Spinal cord (tissue), 10 donors: ENCODE measurements at places on chromosomes 12 and 14.

GRCh38 chr12:6852651-6853354 is 853 bp downstream of the USP5 start:
- no peak for DNase-seq

DNA sequence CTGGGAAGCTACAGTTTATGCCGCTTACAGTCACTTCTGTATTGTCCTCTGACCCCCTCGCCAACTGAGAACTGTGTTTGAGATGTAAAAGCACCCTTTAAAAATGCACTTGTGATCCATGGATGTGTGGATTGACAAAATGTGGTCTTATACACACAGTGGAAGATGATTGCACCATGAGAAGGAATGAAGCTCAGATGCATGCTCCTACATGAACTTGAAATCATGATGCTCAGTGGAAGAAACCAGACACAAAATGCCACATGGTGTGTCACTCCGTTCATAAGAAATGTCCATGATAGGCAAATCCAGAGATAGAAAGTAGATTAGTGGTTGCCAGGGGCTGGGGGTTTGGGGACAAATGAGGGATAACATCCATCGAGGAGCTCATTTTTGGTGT is 58.0 kb downstream of the PITPNM2 start:
- no peak for DNase-seq

- DNase-seq, result no peak
Observed at GRCh38 chr14:70254476-70254961, 65.8 kb upstream of the SLC8A3 start.

GRCh38 chr12:130254461-130255276 is 83.0 kb upstream of the PIWIL1 start:
- no peak for DNase-seq

DNA sequence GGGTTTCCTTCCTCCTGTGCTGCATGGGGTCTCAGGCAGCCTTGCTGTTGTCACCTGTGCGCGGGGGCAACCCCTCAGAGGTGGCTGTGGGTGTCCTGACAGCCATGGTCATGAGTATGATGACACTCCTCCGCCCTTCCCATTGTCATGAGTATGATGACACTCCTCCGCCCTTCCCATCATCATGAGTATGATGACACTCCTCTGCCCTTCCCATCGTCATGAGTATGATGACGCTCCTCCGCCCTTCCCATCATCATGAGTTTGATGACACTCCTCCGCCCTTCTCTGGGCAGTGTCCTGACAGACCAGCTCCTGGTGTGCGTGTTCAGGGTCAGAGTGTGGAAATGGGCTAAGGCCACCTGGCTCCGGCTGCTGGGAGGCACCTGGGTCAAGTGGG is 40.0 kb downstream of the FBRSL1 start:
- DNase-seq, result no peak

DNA sequence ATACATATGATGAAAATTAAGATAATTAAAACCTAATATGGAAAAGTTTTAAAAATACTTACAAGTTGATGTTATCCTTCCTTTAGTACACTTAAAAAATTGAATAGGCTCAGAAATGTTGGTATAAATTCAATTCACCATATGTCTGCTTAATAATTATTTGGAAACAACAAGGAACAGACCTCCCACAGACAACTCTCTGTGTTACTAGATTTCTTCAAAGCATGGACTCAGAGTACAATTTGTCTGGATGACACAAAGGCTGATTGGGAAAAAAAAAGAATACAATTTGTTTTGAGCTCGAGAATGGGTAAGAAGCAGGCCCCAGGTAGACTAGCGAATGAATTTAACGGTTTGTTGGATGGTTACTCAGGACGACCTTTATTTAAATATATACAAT is 48.9 kb upstream of the BTG1 start:
- DNase-seq, result no peak

DNA sequence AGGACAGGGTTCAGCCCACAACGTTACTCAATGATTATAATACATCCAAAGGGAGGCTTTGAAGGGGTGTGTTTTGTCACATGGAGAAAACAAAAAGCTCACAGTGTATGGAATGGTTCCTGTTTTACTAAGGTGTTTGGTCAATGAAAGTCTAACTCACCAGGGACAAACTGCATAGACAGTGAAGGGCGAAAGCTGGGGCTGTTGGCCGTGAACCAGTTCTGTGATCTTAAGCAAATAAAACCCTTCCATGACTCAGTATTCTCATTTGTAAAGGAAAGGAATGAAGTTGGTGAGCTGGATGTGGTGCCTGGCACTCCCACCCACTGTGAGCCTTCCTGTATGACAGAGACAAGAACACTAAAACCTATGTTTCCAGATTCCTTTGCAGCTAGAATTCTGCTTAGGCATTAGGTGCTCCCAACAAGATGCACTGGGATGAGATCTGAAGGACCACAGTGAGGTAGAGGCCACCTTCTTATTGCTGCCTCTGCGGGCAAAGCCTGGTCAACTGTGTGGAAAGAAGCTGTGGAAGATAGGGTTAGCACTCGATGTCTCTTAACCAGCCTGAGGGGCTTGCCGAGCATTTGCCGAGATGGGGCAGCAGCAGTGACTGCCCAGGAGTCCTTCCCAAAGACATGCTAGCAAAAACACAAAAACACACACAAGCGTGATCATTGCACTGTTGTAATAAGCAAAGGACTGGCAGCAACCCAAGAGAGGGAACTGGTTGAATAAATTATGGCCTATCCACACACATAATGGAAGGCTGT is 48.5 kb downstream of the VCPKMT start:
- DNase-seq, result no peak

- DNase-seq, result peak; percentile 99
Observed at GRCh38 chr12:49233842-49234526, 30.9 kb upstream of the TUBA1C start.

DNA sequence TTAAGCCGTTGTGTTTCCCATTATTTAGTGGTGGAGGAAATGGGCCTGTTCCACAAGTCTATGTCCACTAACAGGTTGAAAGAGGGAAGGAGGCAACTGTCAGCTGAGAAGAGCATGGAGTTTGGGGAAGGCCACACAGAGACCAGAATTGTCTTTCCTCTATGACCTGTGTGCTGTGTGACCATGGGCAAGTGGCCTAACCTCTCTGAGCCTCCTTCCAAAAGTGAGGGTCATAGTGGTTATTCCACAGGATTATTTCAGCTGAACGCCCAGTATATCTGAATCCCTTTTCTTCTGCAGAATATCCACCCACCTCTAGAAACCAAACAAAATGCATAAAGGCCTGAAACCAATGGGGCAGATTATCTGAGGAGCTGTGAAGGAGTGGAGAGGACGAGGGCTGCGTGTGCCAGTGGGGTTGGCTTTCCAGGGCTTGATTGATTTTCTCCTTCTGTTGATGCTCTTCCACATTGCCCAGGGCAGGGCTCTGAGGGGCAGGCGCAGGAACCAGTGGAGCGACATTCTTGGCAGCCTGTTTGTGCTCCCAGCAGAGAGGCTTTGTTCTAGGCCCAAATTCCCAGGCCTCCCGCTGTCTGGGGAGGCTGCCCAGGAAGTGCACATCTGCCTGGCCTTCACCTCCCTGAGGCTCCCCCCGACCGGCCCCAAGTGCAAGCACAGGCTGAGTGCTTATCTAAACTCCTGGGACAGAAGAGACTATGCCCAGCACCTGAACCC is 452.7 kb downstream of the BCL11B start:
- peak; percentile 39 for DNase-seq

GRCh38 chr12:120039711-120040110 is 50.7 kb downstream of the BICDL1 start:
- no peak for DNase-seq

- DNase-seq, result no peak
Observed at GRCh38 chr12:94678849-94679248, 28.5 kb upstream of the TMCC3 start.

- no peak for DNase-seq
Observed at GRCh38 chr12:63382930-63383329, 231.9 kb upstream of the AVPR1A start.

GRCh38 chr14:102957222-102957621 is 34.8 kb downstream of the AMN start:
- DNase-seq, result no peak

DNA sequence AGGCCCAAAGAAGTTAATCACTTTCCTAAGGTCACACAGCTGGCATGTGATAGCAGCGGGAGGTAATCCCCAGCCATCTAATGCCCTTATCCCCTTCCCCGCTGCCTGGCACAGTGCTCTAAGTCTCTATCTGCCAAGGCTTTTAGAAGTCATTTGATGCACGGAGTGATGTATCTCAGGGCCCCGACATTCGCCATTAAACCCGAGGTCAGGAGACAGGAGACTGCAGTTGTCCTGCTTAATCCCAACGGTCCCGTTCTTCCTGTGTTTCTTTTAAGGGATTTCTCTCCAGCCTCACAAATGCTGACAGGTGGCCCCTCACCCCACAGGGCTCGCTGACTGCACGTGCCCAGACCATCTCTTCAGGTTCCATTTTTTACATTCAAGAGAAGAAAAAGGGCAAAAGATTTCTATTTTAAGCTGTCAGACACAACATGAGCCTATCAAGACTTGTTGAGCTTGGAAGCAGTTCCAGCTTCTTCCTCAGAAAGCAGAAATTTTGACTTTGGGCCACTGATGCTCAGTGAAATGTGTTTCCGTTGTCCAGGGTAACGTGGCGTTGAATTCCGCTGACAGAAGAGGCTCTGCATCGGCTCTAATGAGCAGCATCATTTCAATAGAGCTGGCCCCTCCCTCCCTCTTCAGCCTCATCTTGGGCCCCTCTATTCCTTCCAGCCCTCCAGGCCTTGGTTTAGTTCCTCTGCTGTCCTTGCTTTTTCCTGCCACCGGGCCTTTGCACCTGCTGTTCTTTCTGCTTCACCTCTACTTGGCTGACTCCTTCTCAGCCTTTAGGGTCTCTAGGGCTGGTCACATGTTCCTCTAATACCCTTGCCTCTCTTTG is 171.5 kb downstream of the CHST11 start:
- DNase-seq, result no peak

- DNase-seq, result no peak
Observed at GRCh38 chr12:84436134-84436533, 476.5 kb downstream of the SLC6A15 start.

GRCh38 chr12:54140588-54141388 is 48.0 kb downstream of the SMUG1 start:
- DNase-seq, result no peak

DNA sequence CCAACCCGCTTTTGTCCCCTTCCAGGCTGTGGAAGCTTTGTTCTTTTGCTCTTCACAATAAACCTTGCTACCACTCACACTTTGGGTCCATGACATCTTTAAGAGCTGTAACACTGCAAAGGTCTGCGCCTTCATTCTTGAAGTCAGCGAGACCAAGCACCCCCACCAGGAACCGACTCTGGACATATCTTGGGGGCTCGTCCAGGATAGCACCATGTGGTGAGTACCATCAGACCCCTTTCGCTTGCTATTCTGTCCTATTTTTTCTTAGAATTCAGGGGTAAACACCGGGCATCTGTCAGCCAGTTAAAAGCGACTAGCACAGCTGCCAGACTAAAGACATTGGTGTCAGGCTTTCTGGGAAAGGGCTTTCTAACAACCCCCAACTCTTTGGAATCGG is 137.6 kb upstream of the PPFIA2 start:
- no peak for DNase-seq

- no peak for DNase-seq
Observed at GRCh38 chr12:107329569-107330324, 236.4 kb upstream of the CRY1 start.

GRCh38 chr14:106493962-106494823 is 967.8 kb downstream of the TMEM121 start:
- no peak for DNase-seq

- DNase-seq, result no peak
Observed at GRCh38 chr12:12540261-12541013, 22.2 kb downstream of the DUSP16 start.

GRCh38 chr14:71582705-71583104 is 349.5 kb upstream of the RGS6 start:
- no peak for DNase-seq

GRCh38 chr14:74309125-74310022 is 6.6 kb upstream of the ABCD4 start:
- DNase-seq, result no peak

- DNase-seq, result no peak
Observed at GRCh38 chr14:67566908-67567307, 33.2 kb downstream of the PIGH start.

DNA sequence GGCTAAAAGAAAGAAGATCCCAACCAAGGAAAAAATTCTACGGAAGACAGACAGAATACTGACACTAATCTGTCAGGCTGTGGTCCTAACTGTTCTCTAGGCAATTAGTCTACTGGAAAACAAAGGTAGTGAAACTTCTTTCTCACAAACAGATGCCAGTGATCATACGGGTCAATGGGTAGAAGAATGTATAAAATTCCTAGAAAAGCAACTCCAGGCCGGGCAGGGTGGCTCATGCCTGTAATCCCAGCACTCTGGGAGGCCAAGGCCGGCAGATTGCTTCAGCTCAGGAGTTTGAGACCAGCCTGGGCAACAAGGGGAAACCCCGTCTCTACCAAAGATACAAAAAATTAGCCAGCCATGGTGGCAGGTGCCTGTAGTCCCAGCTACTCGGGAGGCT is 64.8 kb downstream of the HECTD4 start:
- no peak for DNase-seq

- no peak for DNase-seq
Observed at GRCh38 chr14:103095210-103095778, 769 bp downstream of the EXOC3L4 start.

GRCh38 chr14:54533100-54533499 is 23.4 kb downstream of the CGRRF1 start:
- DNase-seq, result no peak

DNA sequence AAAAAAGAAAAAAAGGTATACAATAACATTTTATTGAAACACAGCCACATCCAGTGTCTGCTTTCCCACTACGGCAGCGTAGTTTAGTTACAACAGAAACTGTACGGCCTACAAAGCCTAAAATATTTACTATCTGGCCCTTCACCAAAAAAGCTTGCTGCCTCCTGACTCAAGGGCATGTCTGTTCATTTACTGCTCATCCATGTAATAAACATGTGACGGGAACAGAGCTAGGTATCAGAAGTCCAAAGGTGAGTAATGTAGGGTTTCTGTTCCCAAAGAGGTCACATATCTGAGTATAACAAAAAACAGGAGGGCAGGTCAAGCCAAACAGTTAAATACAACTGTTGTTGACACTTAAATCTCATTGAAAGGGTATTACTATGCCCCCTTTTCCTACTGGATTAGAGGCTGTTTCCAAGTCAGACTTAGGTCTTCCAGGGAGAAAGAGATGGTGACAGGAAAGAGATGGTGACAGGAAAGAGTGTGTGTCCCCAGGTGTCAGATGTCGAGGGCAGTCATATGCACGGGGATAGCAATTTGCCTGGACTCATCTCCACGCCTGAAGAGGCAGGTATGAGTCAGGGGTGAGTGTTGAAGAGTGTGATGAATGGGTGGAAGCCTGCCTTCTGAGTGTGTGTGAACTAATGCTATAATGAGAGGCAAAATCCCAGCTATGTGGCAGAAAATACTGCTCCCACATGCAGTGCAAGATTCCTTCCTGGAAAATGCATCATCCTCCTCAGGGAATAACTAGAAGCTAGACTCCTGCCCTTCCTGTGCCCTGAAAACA is 77.7 kb downstream of the MAP3K9 start:
- DNase-seq, result no peak

- DNase-seq, result no peak
Observed at GRCh38 chr12:127126260-127126628, 1140.7 kb upstream of the TMEM132C start.

DNA sequence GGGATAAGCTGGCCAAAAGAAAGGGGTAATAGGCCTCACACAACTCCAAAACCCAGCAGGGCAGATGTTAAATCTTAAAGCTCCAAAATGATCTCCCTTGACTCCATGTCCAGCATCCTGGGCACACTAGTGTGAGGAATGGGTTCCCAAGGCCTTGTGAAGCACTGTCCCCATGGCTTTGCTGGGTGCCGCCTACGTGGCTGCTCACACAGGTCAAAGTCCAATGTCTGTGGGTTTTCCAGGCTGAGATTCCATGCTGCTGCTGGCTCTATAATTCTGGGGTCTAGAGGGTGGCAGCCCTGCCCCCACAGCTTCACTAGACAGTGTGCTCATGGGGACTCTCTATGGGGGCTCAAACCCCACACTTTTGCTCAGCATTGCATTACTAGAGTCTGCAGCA is 145.3 kb upstream of the GRIN2B start:
- DNase-seq, result no peak
